Stimulated activated CD4-positive, alpha-beta T cell treated with anti-CD3 and anti-CD28 coated beads, Interleukin-2, amount 100 ng/mL, for 4 hours (primary cell): ENCODE measurements at places on chromosomes 7 and 10.

DNA sequence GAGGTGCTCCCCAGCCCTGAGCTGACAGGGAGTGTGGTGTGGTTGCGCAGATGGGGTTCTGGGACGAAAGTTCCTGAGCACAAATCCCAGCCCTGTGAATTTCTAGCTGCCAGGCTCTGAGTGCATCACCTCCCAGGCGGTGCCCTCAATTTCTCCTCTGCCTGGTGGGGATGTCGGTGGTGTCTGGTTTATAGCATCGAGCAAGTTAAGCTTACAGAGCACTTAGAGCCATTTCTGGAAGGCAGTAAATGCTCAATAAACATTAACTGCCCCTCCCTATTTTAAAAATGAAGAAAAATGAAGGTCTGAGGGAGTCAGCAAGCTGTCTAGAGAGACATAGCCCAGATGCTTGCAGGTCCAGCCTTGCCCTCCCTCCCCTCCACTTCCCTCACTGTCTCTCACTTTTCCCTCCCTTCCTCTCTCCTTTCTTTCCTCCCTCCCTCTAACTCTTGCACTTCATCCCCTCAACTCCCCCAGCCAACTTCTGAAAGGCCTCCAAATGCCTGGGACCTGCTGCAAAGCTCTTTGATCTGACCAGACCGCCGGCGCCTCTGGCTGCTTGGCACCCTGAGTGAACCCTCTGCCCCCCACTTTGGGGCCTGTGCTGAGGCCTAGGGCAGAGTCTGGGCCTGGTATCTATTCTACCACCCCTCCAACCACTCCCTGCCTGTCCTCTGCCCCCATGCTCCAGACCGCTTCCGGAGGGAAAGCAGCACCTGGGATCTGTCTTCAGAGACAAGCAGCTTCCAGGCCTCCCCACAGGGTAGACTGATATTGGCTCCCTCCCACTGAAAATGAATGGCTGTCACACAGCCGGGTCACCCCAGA, 438.3 kb downstream of the RPS24 start:
- DNase-seq = no peak

GRCh38 chr7:30225863-30226613, 58.4 kb upstream of the ZNRF2 start:
- DNase-seq = no peak

GRCh38 chr10:128633864-128634540, 507.8 kb upstream of the MKI67 start:
- DNase-seq = no peak

DNA sequence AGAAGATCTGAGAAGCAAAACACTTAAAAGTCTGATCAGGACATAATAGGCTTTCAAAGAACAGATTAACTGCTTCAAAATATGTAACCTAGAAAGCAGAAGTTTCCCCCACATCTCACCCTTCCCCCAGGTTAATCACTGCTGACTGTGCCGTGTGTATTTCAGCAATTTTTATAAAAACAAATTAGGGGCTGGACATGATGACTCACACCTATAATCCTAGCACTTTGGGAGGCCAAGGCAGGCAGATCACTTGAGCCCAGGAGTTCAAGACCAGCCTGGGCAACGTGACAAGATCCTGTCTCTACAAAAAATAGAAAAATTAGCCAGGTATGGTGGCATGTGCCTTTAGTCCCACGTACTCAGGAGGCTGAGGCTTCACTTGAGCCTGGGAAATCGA, 67.6 kb upstream of the GATA3 start:
- no peak for DNase-seq

GRCh38 chr7:156554488-156554887, 86.1 kb upstream of the RNF32 start:
- no peak for DNase-seq

- DNase-seq = peak; percentile 37
Observed at GRCh38 chr7:94087664-94088352, 83.7 kb upstream of the BET1 start.
